Naive B cell (primary cell): ENCODE measurements at places on chromosomes 6 and 20. TPM values are rescaled to one million over a fixed set of nuclear protein-coding genes. Genes with fewer than 3 reads are reported as not detected.

GRCh38 chr6:49826743-49827406 lies 39.5 kb downstream of the CRISP1 start:
- no peak for DNase-seq

DNA sequence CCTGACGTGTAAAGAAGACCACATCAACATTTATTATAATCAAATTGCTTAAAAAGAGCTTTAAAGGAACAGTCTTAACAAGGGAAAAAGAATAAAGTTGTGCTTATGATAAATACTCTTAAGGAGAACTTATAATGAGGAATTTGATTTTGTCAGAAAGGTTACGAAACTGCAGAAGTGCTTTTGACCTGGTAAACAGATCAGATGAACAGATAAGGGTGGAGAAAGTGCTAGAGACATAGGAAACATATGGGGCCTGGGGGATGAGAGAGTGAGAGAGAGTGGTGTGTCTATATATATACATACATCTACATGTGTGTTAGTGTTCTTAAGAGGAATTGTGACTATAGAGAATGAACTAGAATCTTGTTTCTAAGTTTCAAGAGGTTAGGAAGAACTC lies 186.2 kb upstream of the GJE1 start:
- DNase-seq: no peak

DNA sequence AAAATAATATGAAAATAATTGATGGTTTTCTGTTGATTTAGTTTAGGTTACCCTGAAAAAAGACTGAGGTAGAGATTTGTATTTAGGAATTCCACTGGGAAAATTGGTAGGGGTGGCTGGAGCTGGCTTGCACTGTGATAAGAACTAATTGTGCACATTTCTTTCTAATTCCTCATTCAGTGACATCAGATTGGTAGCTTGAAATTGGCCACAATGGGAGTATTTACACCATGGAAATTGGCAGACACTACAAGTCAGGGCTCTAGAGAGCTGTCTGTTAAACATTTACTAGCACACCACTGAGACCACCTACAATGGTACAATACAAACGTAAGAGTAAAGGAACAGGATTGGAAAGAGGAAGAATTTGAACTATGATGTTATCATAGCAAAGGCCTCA lies 52.0 kb upstream of the ISM1 start:
- no peak for DNase-seq

GRCh38 chr6:134060491-134061106 lies 8.2 kb upstream of the SLC2A12 start:
- no peak for DNase-seq

DNA sequence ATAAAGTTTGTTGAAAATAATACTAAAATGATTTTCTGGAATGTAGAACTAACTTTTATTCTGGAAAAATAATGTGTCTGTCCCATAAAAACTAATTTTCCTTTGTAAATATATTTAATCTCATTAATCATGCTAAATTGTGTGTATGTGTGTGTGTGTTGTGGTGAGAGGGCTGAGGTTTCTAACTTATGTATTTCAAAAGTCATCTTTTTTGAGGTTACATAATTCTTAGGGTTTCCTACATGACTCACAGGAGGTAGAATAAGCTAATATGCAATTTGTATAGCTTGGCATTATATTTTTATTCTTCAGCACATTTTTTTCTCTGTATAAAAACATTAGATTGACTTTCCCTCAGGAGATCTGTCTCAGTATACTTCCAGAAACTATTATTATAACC lies 64.1 kb upstream of the CLVS2 start:
- DNase-seq: no peak

- no peak for DNase-seq
Observed at GRCh38 chr6:117919775-117920729, 13.0 kb downstream of the SLC35F1 start.

- DNase-seq: no peak
Observed at GRCh38 chr6:54860739-54861138, 14.2 kb downstream of the FAM83B start.

DNA sequence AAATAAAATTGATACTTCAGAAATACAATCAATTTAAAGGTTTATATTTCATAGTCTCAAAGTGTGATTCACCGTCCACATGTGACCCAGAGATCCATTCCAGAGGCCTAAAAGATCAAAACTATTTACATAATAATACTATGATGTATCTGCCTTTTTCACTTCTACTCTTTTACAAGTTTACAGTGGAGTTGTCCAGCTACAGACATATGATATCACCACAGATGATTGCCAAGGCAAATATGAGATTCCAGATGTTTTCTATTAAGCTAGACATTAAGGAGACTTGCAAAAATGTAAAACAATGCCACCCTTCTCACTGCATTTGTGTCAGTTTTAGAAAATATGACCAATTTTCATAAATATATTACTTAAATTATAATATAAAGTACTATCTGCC lies 443.7 kb downstream of the GJA1 start:
- DNase-seq: no peak

GRCh38 chr6:168002804-168003203 lies 5.3 kb downstream of the KIF25 start:
- DNase-seq: no peak

DNA sequence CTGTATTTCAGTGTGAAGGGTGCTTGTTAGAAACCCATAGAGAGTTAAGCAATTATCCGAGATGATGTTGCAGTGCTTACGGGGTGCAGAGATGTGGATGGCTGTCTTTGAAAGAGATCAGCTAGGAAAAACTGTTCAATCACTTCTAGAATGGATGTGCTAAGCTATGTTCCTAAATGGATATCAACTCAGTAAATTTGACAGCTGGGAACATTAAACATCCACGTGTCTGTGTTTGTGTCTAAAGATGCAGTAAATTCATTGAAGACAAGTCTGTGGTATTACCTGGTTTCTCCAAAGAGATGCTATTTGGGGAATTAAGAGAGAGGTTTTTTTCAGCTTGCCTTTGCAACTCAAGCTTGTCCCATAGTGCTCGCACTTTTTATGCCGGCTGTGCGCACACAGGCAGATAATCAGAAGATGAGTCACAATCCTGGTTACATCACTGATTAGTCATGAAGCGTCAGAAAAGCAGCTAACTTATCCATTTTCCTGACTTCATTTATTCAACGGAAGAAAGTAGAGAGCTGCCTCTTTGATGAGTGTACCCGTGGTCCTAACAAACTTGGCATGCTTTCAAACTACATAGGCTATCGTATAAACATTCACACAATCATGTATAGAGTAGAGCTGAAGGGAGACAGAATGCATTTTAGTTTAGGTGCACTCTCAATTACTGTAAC lies 691.7 kb upstream of the SLC35B3 start:
- no peak for DNase-seq

- no peak for DNase-seq
Observed at GRCh38 chr6:124987291-124987690, 25.1 kb downstream of the RNF217 start.

DNA sequence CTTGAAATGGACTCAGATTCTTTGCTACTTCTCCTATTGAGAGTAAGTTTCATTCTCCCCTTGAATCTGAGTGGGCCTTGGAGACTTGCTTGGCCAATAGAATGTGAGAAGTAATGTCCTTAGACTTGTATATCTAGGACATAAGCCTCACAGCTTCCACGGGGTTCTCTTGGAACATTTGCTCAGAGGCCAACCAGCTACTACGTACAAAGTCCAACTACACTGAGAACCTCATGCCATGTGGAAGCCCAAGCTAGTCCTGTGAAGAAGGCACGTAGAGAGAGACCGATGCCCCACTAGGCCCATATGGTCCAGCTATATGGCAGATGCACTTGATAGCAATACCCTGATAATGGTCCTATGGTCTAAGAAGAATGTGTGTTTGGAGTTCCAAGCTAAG lies 22.9 kb downstream of the TMEM14A start:
- no peak for DNase-seq

The MYL9 gene
- polyA plus RNA-seq: 2.5 TPM

The GRIK2 gene
- polyA plus RNA-seq: not detected

The SAMHD1 gene
- 23.4 TPM for polyA plus RNA-seq

The TPBG gene
- not detected for polyA plus RNA-seq

The KIAA1755 gene
- not detected for polyA plus RNA-seq

The GFOD1 gene
- polyA plus RNA-seq: 5.9 TPM

The PTCHD4 gene
- not detected for polyA plus RNA-seq

The LCA5 gene
- 0.87 TPM for polyA plus RNA-seq
